ENCODE measurements at places on chromosomes 1 and 21.
A peak's percentile ranks its signal among the peaks of the same experiment; 100 is the strongest.

DNA sequence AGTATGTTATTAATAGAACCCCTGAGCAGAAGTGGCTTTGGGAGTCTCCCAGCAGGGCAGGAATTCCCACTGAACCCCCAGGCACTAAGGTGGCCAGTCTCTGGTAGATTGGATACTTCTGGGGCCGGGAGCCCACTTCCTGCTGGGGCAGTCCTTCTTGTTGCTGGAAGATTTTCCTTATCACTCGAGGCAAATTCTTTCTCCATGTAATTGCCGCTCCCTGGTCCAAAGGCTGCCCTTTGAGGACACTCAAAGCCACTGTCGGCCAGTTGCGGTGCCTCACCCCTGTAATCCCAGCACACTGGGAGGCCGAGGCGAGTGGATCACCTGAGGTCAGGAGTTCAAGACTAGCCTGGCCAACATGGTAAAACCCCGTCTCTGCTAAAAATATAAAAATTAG lies 22.6 kb upstream of the TNFRSF1B start:
- DNase-seq: no peak

- DNase-seq: no peak
These were observed 7.9 kb upstream of the SMIM12 start for GRCh38 chr1:34867415-34867814.

DNA sequence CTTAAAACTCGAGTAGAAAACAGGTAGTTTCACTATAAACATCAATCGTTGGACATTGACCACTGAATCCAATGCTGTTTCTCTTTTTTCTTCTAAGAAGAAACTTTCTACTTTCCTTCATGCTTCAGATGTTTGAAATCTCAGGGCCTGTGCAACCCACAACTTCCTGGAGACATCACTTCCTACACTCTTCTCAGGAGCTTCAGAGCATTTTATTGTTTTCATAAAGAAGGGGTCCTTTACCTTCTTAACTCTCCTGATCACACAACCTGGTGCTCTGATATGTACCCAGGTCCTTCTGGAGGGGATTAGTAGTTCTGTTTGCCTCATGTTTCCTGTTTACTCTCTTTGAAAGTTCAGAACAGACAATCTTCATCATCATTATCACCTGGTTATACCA lies 113.0 kb upstream of the VAV3 start:
- no peak for DNase-seq

DNA sequence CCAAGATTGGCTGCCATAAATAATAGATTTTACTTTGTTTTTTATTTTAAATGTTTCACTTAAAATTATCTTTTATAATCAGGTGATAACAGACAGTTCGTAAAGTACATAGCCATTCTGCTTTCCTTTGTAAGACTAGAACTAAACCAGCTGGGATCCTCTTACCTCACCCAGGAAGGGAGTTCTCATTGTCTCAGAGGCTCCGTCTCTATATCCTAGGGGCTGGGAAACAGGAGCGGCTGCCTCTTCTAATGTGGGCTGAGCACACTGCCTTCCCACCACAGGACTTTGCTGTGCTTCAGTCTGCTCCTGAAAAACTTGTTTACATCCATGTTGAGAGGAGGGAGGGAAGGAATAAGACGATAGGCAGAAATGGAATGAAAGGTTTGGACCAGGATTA lies 45.6 kb upstream of the PGD start:
- no peak for DNase-seq

DNA sequence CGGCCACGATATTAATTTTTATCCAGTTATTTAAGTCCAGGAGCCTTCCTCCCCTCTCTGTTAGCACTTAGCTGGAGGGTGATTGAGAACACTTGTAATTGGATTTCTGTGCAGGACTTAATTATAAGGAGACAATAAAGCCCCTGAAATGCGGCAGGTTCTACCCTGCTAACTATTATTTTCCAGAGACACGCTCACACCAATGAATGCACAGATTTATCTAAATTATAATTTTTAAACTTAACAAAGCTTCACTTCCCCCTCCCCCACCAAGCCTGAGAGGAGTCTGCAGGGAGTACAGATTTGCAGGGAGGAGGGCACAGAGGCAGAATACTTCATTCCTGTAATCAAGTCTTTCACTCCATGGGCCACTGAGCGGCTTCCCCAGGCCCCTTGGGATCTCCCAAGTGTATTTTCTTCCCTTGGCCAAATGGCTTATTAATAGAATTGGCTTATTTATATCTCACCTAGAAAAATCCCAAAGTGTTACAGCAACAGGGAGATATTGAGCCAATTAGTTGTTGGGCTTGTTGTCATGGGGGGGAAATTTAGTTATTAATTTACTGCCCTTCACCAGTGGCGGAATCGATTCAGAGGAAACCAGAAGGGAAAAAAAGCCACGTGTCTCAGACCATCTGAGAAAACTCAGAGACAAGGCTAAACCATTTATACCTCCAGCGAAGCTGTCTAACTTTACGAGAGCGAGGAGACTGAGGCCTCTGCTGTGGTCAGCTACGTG lies 99.0 kb upstream of the CD34 start:
- DNase-seq: no peak

GRCh38 chr21:32844653-32845436 lies 73.3 kb upstream of the PAXBP1 start:
- no peak for DNase-seq

DNA sequence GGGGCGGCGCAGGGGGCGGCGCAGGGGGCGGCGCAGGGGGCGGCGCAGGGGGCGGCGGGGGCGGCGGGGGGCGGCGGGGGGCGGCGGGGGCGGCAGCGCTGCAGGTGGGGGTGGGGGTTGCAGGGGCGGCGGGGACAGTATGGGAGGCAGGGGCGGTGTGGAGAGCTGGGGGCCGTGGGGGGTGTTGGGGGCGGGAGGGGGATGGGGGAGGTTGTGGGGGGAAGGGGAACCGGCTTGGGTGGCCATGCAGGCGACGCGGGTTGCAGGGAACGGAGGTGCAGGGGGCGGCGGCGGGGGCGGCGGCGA lies 13.0 kb upstream of the SLC19A1 start:
- DNase-seq: no peak

DNA sequence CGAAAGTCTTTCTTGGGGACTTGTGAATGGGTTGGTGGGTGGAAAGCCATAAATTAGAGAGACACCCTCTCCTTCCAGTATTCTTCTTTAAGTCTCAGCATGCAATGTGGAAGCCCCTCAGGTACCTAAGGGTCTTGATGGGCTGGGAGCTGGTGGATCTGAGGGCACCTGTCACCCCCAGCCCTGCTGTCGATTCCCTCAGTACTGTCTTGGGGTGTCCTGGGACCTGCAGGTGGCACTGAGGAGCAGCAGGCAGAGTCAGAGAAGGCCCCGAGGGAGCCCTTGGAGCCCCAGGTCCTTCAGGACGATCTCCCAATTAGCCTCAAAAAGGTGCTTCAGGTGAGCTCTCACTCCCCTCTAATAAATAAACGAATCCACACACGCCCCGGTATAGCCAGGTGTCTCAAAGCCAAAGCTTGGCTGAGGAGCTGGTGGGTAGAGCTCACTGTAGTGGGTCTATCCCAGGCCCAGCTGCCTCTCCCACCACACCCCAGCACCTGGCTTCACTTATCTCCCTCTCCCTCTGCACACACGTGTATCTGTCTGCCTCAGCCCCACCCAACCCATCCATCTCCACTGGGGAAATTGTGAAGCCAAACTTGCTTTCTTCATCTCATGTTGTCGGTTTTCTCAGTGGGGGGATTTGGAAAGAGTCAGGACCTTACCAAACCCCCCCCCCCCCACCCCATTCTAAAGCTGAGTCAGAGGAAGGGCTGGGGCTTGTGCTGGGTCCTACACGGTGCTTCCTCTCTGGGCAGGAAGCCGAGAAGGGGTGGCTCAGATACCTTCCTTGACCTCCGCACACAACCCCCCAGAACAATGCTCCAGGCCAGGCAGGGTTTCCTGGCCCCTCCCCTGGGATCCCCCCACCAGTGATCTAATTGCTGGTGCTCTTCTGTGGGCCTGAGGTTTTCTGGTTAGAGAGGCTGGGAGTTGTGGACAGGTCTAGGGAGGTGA lies 1.6 kb downstream of the ADAM15 start:
- DNase-seq: no peak

DNA sequence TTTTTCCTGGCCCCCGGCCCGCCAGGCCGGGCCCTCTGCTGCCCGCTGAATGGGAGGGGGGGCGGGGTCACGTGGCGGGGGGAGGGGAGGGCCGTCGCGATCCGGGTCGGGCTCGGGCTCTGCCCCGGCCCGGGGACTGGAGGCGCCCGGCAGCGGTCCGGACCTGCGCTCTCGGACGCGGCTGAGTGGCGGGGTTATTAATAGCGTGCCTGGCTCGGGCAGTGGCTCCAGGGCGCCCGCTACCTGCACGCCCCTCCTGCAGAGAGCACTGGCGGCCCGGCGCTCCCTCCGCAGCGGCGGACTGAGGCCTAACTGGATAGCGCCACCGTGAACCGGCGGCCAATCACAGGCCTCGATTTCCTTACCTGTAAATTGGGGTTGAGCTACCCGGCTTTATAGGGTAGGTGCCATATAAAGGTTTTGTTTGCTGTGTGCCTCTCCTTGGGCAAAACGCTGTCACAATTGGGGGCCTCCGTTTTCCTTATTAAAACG lies 28.1 kb downstream of the AHDC1 start:
- no peak for DNase-seq

GRCh38 chr1:110300412-110301085 lies 38.6 kb upstream of the RBM15 start:
- no peak for DNase-seq

DNA sequence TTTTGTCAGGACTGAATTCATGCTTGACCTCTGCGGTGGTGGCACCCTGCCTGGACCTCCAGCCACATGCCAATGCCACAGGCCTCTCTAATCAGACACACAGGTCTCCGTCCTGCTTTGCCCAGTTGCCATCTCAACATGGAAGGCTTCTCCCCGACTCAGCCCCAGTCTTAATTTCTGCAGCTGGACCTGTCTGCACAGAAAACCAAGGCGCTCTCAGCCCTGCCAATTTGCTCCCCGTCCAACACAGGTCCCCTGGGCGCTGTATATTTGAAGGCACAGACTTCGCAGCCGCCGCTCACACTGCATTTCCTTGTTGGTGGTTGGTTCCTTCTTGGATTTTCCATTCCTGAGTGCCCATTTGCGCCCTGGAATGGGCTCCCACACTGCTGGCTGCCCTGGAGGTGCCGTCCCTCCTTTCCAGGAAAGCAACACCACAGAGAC lies 28.0 kb upstream of the PLEKHG5 start:
- DNase-seq: no peak

DNA sequence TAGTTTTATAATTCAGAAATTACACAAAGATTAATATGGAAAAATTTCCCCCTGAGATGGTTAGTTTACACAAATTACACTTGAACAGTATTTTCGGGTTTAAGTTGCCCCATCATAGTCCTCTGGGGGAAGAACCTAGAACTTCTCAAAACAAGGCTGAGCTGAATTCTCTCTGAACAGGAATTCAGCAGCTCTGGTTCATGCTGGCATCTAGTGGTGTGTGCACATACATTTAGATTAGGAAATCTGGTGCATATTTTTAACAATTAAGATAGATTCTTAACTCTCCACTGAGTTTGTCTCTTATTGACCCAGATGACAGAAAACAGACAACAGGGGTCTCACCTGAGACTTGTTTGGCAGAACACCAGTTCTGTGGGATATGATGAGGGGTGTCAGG lies 410.7 kb downstream of the DSCAM start:
- DNase-seq: no peak

GRCh38 chr1:47950471-47950870 lies 46.7 kb downstream of the TRABD2B start:
- no peak for DNase-seq

DNA sequence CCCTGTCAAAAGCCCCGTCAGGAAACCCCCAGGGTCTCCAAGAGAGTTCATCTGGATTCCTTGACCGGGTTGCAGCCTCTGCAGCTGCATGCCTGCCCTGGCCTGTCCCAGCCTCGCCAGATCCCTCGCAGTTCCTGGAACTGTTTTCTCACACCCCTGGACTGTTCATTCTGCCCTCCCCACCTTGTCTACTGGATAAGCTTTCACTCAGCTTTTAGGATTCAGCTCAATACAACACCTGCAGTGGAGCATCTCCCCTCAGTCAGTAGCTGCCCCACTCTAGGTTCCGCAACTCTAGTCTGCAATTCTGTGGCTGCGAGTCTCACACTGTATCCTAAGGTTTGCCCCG lies 67.2 kb downstream of the FAM163A start:
- no peak for DNase-seq

DNA sequence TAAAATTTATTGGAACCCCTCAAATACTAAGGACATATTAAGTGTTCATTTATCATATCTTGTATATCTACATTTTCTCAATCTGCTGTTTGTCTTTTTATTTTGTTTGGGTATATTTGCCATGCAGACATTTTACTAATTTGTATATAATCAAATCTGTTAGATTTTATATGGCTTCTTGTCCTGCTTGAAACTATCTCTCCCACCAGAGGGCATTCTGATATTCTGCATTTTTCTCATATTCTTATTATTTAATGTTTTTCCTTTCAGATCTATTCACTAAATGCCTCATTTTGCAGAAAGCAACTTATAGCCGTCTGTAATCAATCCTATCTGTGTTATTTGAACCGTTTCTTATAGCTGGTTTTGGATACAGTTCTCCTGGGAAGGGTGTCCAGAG lies 745.5 kb downstream of the LRRIQ3 start:
- no peak for DNase-seq

DNA sequence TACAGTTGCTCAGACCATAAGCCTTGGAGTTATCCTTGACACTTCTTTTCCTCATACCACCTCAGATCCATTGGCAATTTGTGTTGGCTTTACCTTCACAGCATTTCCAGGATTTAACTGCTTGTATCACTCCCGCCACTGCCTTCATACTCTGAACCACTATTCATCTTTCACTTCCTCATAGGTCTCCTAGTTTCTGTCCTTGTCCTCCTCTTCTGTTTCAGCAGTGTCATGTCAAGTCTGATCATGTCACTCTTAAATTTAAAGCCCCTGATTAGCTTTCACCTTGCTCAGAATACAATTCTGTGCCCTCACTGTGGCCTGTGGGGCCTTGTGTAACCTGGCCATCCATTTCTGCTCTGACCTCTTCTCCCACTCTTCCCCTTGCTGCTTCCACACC lies 34.7 kb upstream of the C1orf115 start:
- DNase-seq: no peak

DNA sequence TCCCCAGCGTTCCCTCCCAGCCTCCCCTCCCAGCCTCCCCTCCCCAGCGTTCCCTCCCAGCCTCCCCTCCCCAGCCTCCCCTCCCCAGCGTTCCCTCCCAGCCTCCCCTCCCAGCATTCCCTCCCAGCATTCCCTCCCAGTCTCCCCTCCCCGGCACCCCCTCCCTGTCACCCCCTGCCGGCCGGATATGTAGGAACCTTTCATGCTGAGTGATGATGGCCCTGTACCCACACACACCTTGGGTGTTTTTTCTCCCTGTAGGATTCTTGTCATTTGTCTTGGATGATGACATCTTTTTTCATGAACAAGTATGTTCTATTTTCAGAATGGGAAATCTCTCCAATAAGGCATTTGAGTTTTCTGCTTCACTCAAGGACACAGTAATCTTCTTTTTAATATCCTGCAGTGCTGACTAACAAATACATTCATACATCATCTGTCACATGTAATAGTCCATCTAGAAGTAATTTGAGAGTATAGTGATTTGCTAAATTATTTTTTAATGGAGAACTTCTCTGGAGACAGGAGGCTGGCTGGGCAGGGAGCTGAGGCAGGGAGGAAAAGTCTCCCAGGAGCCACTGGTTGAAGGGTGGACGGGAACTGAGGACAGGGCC lies 19.5 kb downstream of the FTCD start:
- no peak for DNase-seq

- DNase-seq: peak; percentile 79
These were observed 138.6 kb upstream of the JUN start for GRCh38 chr1:58922302-58923089.
